ENCODE measurements at places on chromosomes 2 and 18.

DNA sequence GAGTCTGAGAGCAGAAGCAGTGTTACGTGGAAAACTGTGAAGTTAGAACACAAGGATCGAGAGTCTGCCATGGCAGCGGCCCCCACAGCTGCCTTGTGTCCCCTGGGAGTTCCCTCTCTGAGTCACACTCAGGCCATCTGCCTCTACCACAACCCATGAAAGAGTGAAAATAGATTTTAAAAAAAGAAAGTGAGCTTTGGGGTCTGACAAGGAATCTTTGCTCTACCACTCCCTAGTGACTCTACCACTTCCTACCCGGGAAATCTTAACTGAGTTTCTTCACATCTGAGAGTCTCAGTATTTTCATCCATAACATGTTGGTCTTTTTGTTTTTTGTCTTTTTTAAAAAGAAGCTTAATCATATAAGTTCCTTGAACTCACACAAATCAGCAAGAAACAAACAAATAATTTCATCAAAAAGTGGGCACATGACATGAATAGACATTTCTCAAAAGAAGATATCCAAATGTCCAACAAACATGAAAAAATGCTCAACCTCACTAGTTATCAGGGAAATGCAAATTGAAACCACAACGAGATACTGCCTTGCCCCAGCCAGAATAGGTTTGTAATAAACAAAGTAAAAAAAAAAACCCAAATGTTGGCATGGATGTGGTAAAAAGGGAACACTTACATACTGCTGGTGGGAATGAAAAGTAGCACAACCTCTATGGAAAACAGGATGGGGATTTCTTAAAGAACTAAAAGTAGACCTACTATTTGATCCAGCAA, 2.4 kb upstream of the MSGN1 start:
- no peak for DNase-seq

- DNase-seq, result peak; percentile 59
Measured at GRCh38 chr18:37935086-37935485, 369.5 kb upstream of the CELF4 start.

GRCh38 chr18:8484951-8485350, 124.3 kb upstream of the RAB12 start:
- no peak for DNase-seq

GRCh38 chr18:79510731-79511241, 115.1 kb downstream of the NFATC1 start:
- DNase-seq, result no peak

- no peak for DNase-seq
Measured at GRCh38 chr2:143333847-143334246, 204.6 kb downstream of the ARHGAP15 start.

DNA sequence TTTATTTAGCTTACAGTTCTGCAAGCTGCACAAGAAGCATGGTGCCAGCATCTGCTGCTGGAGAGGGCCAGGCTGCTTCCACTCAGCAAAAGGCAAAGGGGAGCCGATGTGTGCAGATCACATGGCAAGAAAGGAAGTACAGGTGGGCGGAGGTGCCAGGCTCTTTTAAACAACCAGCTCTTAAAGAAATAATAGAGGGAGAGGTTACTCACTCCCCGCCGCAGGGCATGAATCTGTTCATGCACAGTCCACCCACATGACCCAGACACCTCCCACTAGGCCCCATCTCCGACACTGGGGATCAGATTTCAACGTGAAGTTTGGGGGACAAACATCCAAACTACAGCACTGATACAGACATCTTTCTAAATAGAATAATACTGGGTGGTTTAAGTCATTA, 105.8 kb downstream of the MTCL1 start:
- no peak for DNase-seq

DNA sequence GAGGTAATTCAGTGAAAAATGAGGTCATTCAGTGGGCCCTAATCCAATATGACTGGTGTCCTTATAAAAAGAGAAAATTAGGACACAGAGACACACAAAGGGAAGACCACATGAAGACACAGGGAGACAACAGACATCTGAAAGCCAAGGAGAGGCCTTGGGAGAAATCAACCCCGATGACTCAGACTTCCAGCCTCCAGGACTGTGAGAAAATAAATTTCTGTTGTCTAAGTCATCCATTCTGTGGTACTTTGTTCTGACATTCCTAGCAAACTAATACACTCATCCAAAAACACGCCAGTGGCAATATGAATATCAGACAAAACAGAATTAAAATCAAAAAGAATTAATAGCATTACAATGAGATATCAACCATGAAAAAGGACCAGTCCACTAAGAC, 303.7 kb downstream of the SS18 start:
- no peak for DNase-seq

DNA sequence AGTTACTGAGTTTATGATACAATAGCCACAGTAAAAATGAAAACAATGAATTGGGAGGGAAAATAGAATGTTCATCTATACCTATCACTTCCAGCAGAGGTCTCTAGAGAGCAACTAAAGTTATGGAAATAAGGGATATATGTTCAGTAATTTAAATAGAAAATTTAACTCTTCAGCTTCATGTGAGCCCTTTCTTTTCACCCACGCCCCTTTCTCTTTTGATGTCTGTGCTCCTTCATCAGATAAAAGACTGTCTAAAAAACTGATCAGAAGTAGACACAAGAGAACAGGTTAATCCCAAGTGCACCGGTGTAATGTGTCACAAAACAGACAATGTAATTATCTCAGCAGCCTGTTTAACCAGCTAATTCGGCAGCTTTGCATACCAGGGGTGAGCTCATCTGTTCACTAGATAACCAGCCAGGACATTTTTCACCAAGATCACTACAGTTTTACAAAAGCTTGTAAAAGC, 238.5 kb upstream of the ERBB4 start:
- DNase-seq, result peak; percentile 18

DNA sequence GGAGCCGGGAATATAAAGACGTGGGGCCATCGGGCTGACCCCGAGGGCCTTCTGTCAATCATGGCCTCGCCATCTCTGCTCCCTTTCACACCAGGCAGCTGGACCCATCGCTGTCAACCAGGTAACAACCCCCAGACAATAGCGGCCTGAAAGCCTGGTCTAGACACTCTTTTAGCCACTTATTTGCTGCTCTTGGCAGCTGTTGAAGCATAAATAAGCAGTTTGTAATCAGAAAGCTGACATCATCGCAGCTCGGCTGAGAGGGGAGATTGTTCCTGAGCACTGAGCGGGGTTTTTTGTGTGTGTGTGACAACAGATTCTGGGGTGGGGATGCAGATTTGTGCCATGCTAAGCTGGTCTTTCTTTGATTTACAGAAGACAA, 423.6 kb upstream of the POU3F3 start:
- DNase-seq, result peak; percentile 95
